Stimulated activated CD8-positive, alpha-beta memory T cell treated with anti-CD3 and anti-CD28 coated beads, Interleukin-4, amount 100 ng/mL, for 48 hours (primary cell): ENCODE measurements at places on chromosomes 1 and 21.

DNA sequence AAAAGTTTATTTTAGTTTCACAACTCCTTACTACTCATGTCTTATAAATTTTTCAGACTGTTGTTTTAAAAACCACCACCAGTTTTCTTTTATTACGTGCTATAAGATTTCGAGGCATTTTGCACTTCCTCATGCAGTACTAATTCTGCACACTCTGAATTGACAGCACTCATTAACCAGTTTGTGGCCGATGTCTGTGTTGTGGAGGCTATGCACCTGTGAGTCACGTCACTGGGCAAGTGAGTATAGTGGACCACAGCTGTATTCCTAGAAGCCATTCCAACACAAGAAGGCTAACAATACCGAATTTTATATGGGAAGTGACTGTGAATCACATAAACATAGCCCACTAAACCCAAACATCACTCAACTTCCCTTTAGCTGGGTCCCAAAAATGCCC, 21.0 kb upstream of the SPATA6 start:
- DNase-seq: no peak

DNA sequence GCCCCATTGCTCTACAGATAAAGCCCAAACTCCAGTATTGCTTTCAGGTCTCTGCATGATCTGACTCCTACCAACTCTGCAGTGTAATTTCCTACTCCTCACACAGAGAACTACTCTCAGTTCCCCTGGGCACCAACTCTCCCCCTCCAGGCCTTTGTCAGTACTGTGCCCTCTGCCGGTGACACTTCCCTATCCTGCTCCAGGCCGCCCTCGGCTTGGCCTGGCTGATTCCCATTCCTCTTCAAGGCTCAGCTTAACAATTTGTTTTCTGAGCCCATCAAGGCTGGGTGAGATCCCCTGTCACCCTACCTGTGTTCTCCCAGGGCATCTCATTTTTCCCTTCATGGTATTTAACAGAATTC, 2.6 kb downstream of the SLAMF8 start:
- DNase-seq: no peak

DNA sequence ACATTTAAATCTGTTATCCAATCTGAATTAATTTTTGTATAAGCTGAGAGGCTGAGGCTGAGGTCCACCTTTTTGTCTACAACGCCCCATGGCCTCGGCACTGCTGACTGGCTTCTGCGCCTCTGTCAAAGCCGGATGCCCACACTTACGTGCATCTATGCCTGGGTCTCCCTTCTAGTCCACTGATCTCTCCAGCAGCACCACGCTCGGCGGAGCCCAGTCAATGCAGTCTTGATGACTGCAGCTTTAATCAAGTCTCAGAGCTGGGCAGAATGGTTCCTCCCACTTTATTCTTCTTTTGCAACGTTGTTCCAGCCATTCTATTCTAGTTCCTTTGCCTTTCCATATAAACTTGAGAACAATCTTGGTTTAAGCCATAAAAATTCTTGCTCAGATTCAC, 9.4 kb downstream of the PRDM15 start:
- no peak for DNase-seq

DNA sequence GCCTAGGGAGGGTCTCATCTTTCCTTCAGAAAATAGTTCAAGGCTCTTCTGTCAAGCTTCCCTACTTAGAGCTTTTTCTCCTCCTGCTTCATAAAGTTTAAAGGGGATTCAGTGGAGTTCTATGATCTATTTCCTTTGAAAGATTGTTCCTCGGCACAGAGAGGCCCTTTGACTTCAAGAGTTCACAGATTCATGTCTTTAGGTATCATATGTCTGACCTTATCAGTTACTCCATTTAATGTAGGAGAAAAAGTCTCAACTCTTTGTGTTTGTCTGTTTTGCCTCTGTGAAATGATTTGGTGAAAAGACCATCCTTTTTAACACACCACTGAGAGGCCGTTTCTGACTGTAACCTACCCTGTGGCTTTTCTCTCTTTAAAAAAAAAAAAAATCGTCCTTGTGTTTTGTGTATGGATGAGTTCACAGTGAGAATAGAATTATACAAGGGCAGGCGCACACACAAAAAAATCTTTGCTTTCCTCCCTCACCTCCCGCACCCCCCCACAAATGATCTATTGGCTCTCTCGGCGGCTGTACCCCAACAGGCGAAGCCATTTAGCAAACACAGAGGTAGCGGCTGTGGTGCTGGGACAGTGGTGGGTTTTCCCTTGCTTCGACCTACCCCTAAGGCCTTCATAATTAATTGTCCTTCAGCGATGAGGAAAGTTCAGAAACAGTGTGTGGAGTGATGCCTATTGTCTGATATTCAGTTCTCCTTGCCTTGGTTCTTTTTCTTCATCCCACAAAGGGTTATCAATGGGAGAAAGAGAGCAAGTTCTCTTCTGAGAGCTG, 29.6 kb downstream of the PROX1 start:
- no peak for DNase-seq

GRCh38 chr1:16094453-16095158, 21.2 kb upstream of the FAM131C start:
- no peak for DNase-seq

DNA sequence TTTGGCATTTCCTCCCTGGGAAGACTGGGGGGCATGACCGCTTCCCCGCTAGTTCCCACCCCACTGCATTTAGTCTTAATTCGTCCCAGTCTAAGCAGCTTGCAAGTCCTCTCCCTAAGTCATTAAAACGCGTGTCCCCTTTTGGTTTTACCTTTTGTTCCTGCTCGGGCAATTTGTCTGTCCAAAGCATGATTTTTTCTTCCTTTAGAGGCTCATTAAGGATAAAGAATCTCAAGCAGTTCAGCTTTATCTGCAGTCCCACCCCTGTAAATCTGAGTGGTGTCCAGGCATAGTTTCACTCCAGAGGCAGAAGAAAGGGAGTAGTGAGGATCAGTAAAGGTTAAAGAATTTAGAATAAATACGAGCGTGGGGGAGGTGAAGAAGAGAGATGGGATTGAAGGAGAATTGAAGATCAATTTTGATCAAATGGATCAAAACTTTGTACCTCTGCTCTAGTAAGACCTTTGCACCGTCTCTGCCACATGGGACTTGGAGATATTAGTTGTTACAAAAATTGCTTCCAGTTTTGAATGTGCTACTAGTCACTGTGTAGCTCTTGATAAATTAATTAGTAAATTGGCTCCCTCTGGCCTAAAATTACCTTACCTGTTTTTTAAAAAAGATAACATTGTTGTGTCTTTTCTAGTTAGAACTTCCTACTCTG, 989 bp upstream of the ETV3 start:
- DNase-seq: no peak

DNA sequence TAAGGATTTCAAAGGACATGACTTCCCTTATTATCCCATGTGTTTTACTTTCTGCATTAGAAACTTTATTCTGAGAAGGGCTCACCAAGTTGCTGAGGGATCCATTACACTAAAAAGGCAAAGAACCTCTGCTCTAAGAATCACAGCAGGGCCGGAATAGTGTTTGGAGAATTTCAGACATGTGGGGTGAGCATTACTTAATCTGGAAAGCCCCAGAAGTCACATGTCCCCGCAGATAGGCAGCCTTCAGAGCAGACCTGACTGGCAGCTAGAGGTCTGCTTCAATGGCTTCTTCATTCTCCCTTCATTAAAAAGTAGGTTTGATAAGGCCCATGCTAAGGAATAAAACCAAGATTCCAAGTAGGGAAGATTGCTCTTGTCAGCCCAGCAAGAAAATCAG, 52.6 kb upstream of the RBM15 start:
- DNase-seq: no peak

- no peak for DNase-seq
These were observed 9.1 kb downstream of the CYYR1 start for GRCh38 chr21:26563856-26564503.

- DNase-seq: peak; percentile 14
These were observed 92.5 kb downstream of the GALNT2 start for GRCh38 chr1:230159580-230159979.

DNA sequence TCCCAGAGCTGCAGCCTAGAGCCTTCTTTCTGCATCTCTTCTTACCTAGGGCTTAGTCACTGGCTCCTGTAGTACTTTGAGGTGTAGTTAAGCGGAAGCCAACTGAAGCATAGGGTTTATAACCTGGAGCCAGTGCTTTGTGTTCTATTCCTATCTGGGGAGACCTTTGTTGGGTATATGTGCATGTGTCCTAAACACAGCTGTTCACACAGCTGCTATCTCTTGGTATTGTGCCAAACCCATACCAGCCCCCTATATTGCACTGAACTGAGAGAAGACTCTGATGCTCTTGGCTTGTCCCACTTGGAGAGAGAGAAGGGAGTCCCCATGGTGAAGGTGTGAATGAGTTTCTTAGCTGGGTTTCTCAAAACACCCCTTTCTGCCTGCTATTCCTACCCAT, 17.2 kb upstream of the NFASC start:
- no peak for DNase-seq

- DNase-seq: peak; percentile 30
These were observed 53.9 kb upstream of the ASPM start for GRCh38 chr1:197200272-197200899.

- no peak for DNase-seq
These were observed 21.3 kb downstream of the MTHFR start for GRCh38 chr1:11784256-11784992.

- no peak for DNase-seq
These were observed 1.2 kb downstream of the PPT1 start for GRCh38 chr1:40095806-40096205.

DNA sequence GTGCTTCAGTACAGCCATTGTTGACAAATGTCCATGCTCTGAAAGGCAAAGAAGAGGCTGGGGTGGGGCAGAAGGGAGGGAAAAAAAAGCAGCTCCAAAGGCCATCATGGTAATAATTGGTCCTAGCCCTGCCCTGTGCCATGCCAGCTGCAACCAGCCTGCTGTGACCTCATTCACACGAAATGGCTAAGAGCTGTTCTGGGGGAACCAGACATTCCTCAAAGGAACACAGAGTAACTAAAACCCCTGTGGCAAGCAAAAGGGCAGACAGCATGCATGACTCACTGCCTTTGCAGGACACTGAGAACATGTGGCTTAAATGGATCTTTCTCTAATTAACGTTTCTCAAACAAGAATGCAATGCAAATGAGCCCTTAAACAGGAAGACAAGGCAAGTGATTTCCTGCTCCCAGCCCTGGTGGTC, 42.3 kb downstream of the STYXL2 start:
- no peak for DNase-seq

GRCh38 chr1:46197964-46198811, at the start of gene POMGNT1:
TSS of gene POMGNT1 (minus strand) at chr1:46198434. CDS start at chr1:46197821, 613 bp downstream.
- peak; percentile 81 for DNase-seq

DNA sequence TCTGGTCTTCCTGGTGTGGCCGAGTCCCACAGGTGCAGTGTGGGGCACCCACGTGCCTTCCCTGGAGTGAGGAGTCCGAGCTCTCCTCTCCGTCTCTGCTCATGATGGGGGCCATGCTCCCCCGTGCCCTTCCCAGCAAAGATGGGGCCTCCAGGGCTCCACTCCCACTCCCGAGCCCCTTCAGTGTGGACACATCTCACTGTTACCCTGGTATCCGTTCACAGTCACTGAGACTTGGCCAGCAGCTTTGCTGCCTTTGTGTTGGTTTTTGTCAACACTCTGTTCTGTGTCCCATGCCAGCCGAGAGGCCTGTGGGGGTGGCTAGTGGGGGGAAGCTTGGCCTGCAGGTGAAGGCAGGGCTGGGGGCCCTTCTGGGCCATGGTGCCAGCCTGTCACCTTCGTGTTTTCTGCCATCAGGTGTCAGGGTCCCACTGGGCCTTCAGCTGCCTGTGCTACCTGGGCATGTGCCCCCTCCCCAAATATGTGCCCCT, 46.9 kb upstream of the POFUT2 start:
- DNase-seq: no peak

GRCh38 chr1:36731226-36732014, 248.7 kb upstream of the CSF3R start:
- no peak for DNase-seq

DNA sequence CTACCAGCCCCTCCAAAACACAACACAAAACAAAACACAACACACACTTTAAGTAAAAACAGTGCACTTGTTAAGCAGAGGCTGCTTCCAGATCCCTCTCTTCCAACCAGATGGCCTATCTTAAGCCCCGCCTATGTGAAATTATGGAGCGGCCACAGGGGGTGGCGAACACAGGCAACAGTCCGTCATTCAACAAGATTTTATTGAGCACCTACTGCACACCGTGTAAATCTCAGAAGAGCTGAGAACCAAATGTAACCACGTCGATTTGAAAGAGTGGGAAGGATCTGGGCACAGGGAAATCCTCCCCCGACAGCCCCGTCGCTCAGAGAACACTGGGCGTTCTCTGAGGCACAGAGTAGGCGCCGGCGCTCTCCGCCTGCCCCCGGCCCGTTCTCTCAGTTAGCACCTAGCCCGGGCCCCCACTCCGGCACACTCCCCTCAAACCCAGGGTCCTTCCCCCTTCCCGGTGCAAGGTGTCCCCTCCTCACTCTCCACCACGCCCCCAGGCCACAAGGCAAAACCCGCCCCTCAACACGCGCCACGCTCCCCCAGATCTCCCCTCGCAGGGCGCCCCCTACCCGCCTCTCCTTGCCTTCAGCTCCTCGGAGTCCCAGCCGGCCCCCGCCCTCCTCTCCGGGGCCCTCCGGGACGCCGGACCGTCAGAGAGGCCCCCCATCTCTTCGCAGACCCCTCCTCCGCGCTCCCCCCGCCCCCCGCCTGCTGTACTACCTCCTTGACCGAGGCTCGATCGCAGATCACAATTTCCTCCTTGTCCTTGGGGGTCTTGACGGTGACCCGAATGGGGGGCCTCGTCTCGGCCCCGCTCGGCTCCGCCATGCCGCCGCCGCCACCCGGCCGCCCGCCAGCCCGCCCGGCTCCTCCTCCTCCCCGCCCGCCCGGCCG, 483 bp downstream of the UBQLN4 start:
- DNase-seq: peak; percentile 83

- DNase-seq: no peak
These were observed 1.5 kb downstream of the RGS2 start for GRCh38 chr1:192810253-192810880.

- DNase-seq: no peak
These were observed 9.9 kb upstream of the CFHR4 start for GRCh38 chr1:196877964-196878363.

DNA sequence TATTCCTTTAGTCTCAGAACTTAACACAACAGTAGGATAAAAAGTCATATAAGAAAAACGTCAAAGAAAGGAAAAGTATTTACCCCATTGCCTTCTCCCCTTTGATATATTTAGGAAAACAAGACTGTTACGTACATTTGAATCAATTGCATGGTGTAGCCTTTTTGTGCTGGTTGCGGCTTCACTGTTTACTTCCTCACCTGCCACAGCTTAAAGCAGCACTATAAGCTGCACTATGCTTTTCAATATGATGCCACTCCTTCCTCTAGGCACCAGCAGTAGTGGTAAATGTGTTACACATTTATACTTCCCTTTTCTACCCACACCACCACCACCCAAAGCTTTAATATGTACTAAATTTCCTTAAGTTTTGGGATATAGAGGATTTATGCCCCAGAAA, 111.1 kb downstream of the ATP1B1 start:
- DNase-seq: no peak

- DNase-seq: no peak
These were observed 161.5 kb downstream of the DNM3 start for GRCh38 chr1:172002725-172003345.

GRCh38 chr1:1000357-1001056, 610 bp upstream of the HES4 start:
- DNase-seq: peak; percentile 81

GRCh38 chr1:61808968-61809367, 66.7 kb downstream of the PATJ start:
- no peak for DNase-seq

- no peak for DNase-seq
These were observed 574.2 kb downstream of the NUF2 start for GRCh38 chr1:163896001-163896400.

- DNase-seq: no peak
These were observed 8.6 kb upstream of the CNIH3 start for GRCh38 chr1:224607188-224608148.
